ENCODE measurements at places on chromosomes 5 and 9. TPM values are rescaled to one million over a fixed set of nuclear protein-coding genes. Genes with fewer than 3 reads are reported as not detected.
A peak's percentile ranks its signal among the peaks of the same experiment; 100 is the strongest.

DNA sequence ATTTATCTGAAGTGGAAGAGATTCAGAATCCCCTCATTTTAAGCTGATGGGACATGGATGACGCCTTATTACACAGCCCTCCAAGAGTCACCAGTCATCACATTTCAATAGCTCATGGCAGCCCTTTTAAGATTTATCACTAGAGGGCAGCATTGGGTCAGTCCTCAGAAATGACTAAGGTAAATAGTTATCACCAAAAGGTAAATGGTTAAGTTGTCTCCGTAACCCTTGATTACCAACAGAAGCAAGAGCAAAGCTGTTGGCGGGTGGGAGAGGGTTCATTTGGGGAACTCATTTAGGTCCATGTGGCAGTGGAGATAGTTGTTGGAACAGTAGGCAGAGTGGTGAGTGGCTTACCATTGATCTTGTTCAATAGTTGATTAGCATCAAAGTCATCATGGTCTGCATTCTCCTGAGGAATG is 12.0 kb upstream of the C9 start:
- DNase-seq = no peak
- peaks cover 10% of the 10 kb centered on the region for H3K27me3 ChIP-seq
- H3K4me1 ChIP-seq = no peaks in the 10 kb centered on the region
- no peak overlapping the region for H3K4me3 ChIP-seq
- H3K36me3 ChIP-seq = no peaks in the 10 kb centered on the region

- no peak for DNase-seq
- H3K27me3 ChIP-seq = no peaks in the 10 kb centered on the region
- H3K36me3 ChIP-seq = no peaks in the 10 kb centered on the region
Observed at GRCh38 chr5:79235261-79235633, 684 bp upstream of the JMY start.

DNA sequence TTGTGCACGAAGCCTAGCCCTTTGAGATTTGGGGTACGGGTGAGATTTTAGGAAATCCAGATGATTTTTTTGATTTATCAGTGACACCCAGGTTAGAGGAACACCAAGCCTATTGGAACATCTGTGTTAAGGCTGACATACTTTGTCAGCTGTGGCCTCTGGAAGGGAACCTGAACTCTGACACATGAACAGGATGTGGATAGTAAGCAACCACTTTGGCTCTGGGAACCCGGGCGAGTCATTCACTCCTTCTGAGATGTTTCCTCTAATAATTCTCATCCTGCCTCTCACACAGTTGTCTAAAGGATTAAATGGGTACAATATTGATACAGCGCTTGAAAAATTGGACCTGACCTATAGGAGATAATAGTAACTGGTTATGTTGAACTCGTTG is 67.8 kb downstream of the FGF1 start:
- no peak for DNase-seq
- H3K27ac ChIP-seq = no peak overlapping the region
- peaks cover 10% of the 10 kb centered on the region for H3K4me1 ChIP-seq
- H3K27me3 ChIP-seq = peaks cover 11% of the 10 kb centered on the region

DNA sequence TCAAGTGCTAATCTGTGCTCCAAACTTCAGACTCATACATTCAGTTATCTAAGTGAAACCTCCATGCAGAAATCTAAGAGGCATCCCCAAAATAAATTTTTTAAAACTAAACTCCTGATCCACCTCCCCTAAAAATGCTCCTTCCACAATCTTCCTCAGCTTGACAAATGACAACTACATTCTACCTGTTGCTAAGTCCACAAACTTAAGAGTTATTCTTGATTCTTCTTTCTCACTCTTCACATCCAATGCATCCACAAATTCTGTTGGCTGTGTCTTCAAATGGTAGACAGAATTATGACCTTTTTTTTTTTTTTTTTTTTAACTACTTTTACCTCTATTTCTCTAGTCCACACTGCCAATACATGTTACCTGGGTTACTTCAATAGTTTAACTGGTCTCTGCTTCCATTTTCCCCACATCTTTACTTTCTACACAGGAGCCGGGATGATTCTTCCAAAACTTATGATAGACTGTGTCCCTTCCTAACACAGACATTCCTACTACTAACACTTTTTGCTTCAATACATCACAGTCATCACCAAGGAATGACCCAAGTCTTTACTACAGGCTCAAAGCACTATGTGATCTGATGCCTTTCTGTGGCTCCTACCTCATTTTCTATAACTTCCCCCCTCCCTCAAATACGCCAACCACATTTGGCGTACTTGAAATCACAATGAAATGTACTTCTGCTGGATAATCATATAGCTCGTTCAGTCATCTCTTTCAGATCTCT is 143.6 kb downstream of the PDE4D start:
- H3K4me3 ChIP-seq = no peak overlapping the region
- DNase-seq = no peak
- peaks cover 1% of the 10 kb centered on the region for H3K4me1 ChIP-seq
- no peaks in the 10 kb centered on the region for H3K36me3 ChIP-seq

GRCh38 chr5:134638760-134639201 is 6.2 kb upstream of the SAR1B start:
- no peak overlapping the region for H3K27ac ChIP-seq
- H3K4me1 ChIP-seq = peaks cover 10% of the 10 kb centered on the region
- no peak for DNase-seq
- H3K36me3 ChIP-seq = no peaks in the 10 kb centered on the region

DNA sequence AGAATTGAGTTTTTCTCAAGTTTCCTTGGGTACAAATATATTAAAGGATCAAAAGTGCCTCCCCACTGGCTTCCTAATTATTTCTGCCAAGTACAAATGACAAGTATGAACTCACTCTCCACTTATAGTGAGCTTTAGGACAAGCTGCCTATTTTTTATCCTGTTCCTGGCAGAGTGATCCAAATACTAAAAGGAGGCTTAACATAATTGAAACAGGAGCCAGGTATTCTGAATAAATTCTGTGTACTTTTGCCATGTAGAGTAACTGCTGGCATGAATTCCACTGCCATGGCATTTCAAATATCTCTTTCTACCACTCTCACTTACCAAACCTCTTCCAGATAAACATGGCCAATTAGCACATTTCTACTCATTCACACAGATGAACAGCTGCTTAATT is 171.1 kb downstream of the EPB41L4A start:
- no peaks in the 10 kb centered on the region for H3K4me1 ChIP-seq
- DNase-seq = no peak
- H3K36me3 ChIP-seq = no peaks in the 10 kb centered on the region
- no peak overlapping the region for H3K27ac ChIP-seq
- no peak overlapping the region for H3K4me3 ChIP-seq

GRCh38 chr9:84154320-84154719 is 173.7 kb downstream of the RMI1 start:
- H3K4me1 ChIP-seq = no peaks in the 10 kb centered on the region
- H3K27ac ChIP-seq = no peak overlapping the region
- DNase-seq = no peak
- H3K36me3 ChIP-seq = no peaks in the 10 kb centered on the region
- H3K4me3 ChIP-seq = no peak overlapping the region

DNA sequence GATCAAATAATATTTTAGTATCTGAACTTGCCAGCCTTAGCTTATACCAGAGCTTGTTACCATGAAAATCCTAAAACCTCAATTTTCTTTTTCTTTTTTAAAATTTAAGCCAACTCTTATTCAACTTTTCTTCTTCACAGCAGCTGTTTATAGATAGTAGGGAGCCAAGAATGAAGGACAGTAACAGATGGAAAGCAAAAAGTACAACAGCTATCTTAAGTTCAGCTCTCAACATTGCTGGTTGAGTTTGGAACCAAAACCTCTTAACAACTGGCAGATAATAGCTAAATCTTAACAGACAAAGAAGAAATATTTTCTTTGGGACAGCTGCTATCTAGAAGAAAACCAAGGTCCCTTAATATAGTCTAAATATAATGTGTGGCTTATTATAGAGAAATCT is 74.7 kb downstream of the PJA2 start:
- H3K4me1 ChIP-seq = no peaks in the 10 kb centered on the region
- no peaks in the 10 kb centered on the region for H3K27me3 ChIP-seq
- peaks cover 35% of the 10 kb centered on the region for H3K36me3 ChIP-seq

DNA sequence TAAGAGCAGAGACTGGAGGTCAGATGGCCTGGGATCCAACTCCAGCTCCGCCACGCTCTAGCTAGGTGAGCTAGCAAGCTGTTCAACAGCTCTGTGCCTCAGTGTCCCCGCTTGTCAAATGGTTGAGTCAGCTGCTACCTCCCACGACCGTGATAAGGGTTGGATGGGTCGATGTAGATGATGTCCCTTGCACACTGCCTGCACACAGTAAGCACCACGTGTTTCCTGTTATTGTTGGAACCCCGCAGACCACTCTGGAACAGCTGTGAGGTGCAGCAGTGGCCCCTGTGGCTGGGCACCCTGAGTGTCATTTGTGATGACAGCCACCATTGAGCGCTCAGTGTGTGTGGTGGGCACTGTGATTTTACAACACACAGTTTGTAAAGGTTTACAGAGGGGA is 54.0 kb upstream of the CTSL start:
- H3K4me1 ChIP-seq = peaks cover 4% of the 10 kb centered on the region
- DNase-seq = no peak
- no peaks in the 10 kb centered on the region for H3K27me3 ChIP-seq

GRCh38 chr5:142304013-142304701 is 20.7 kb downstream of the SPRY4 start:
- no peak overlapping the region for H3K4me3 ChIP-seq
- DNase-seq = no peak
- H3K4me1 ChIP-seq = peaks cover 4% of the 10 kb centered on the region
- H3K27ac ChIP-seq = no peak overlapping the region

DNA sequence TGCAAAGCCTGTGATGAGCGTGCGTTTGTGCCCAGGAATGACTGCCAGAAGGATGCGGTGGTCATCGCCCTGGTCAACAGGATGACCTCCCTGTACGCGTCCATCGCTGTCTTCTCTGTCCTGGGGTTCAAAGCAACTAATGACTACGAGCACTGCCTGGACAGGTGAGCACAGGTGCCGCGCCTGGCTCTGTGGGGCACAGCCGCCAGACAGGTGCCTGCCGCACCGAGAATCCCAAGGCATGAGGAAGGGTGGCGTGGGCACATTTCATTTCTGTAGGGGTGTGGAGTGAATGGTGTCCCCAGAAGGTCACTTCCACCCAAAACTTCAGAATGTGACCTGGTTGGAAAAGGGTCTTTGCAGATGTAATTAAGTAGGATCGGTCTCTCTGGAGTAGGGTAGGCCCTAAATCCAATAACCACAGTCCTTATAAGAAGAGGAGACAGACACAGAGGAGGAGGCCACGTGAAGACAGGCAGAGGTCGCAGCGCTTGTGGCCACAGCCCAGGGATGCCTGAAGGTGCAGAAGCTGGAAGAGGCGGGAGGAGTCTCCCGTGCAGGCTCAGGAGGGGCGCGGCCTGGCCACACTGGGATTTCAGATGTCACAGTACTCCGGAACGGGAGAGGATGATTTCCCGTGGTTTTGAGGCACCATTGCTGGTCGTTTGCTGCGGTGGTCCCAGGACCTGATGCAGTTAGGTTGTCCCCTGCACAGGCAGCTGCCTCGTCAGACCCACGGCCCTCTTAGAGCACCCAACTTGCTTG is 15.5 kb downstream of the SLC6A18 start:
- H3K27me3 ChIP-seq = peaks cover 2% of the 10 kb centered on the region
- no peak overlapping the region for H3K4me3 ChIP-seq
- no peak for DNase-seq
- peaks cover 3% of the 10 kb centered on the region for H3K36me3 ChIP-seq

- peaks cover 6% of the 10 kb centered on the region for H3K27me3 ChIP-seq
- H3K4me3 ChIP-seq = peak overlapping the region; percentile 89
Observed at GRCh38 chr5:80960531-80961375, 590 bp downstream of the RASGRF2 start.

- no peak for DNase-seq
- no peak overlapping the region for H3K27ac ChIP-seq
- H3K36me3 ChIP-seq = no peaks in the 10 kb centered on the region
- no peaks in the 10 kb centered on the region for H3K4me1 ChIP-seq
- H3K4me3 ChIP-seq = no peak overlapping the region
Observed at GRCh38 chr5:79864364-79864763, 126.7 kb downstream of the MTX3 start.

DNA sequence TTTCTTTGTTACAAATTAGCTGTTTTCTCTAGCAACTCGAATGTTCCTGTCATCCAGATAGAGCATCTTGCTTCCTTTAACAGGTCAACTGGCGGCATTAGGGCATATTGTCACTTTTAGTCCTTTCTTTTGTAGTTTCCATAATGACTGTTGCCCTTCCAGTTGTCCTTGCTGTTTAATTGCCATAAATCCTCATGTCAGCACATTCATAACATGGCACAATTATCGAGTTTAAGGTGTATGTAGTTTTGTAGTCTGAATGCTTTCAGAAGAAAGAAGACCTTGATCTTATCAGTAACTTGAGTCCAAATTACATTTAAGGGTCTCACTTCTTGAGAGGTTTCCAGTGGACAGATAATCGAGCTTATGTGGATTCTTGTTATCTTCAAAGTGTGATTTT is 161.7 kb upstream of the CDH12 start:
- H3K27me3 ChIP-seq = no peaks in the 10 kb centered on the region
- DNase-seq = no peak
- H3K4me1 ChIP-seq = no peaks in the 10 kb centered on the region
- no peak overlapping the region for H3K4me3 ChIP-seq
- H3K27ac ChIP-seq = no peak overlapping the region

The SMARCA2 gene
- 84.5 TPM for total RNA-seq

The PCDHGA12 gene
- 0.11 TPM for total RNA-seq

The ZFP37 gene
- total RNA-seq = 0.30 TPM

The FABP6 gene
- total RNA-seq = not detected

The SLC22A4 gene
- total RNA-seq = 1.7 TPM

The TMEM38B gene
- 13.1 TPM for total RNA-seq
